SJSA1 (cell line): ENCODE measurements at places on chromosomes 13 and 19. TPM values are rescaled to one million over a fixed set of nuclear protein-coding genes. Genes with fewer than 3 reads are reported as not detected.
A peak's percentile ranks its signal among the peaks of the same experiment; 100 is the strongest.

GRCh38 chr13:25881971-25882451 is 169.8 kb downstream of the SHISA2 start:
- H3K4me1 ChIP-seq = peaks cover 43% of the 10 kb centered on the region
- no peak overlapping the region for H3K27ac ChIP-seq
- DNase-seq = no peak
- H3K27me3 ChIP-seq = no peaks in the 10 kb centered on the region
- H3K4me3 ChIP-seq = no peak overlapping the region
- no peaks in the 10 kb centered on the region for H3K36me3 ChIP-seq

DNA sequence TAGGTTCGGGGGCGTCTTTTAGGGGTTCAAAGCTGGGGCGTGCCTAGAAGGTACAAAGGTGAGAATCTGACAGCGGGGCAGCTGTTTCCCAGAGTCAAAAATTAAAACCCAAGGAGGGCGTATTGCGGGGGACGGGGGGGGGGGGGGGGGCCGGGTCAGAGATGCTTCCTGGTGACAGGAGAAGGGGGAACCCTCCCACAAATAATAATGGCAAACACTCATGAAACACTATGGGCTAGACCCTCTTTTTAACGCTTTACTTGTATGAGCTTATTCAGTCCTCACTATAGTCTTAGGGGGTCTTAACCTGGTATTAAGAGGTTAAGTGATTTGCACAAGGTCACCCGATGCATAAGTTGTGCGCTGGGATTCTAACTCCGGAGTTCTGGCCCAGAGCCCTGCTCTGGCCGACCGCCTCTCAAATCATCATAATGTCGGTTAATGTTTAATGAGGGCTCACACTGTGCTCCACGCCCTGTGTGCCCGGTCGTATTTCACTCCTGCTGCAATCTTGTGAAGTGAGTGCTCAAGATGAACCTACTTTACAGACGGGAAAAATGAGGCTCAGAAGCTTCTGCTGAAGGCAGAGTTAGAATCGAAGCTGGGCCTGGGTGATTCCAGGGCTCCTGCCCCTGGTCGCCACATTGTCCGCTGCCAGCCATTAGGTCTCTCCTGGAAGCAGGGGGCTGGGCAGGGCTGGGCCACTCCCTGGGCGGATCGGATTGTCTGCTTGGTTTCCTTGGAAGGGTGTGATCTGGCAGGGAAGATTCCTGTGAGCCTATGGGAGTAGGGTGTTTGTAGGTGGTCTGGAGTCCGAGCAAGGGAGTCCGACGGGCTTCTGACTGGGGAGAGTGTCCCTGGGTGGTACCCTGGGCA is 964 bp downstream of the PAK4 start:
- no peaks in the 10 kb centered on the region for H3K27me3 ChIP-seq
- H3K4me1 ChIP-seq = peaks cover 17% of the 10 kb centered on the region
- H3K36me3 ChIP-seq = peaks cover 13% of the 10 kb centered on the region; the same call in 1 of the 2 replicates
- H3K27ac ChIP-seq = peak overlapping the region; percentile 47
- H3K4me3 ChIP-seq = peak overlapping the region; percentile 77

The NLRP9 gene
- total RNA-seq = not detected in 2 replicates

The SMIM17 gene
- 0.45 TPM in 1 of 2 replicates, not detected in the other for total RNA-seq

The LMTK3 gene
- not detected in 2 replicates for total RNA-seq
